ENCODE measurements at places on chromosomes 2 and 18.

DNA sequence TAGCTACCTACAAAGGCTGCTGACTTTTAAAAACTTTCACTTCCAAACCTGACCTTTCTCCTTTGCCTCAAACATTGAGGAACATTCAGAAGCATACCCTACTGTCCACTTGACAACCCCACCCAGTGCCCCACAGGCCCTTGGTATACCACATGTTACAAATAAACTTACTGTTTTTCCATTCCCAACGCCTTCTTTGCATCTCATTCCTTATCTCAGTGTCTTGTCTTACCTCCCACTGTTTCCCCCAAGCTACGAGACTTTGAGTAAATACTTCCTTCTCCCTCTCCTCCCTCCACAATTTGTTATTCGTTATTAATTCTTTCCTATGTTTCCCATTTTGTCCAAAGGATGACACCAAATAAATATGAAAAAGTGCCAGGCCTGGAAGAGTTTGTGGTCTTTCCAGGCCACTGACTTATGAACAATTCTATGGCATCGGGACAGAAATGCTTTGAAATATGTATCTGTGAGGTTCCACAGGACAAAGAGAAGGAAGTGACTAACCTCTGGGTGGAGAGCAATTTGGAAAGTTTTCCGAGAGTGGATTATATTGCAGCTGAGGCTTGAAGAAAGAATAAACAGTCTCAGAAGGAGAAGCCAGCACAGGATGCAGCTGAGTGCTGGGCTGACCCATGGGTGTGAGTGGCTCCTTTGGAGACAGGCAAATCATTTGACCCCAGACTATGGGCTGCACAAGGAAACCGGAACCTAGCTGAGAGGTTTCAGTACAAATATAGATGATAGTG is 409.0 kb downstream of the LPIN1 start:
- DNase-seq: no peak

- no peak for DNase-seq
Measured at GRCh38 chr2:20543469-20544152, 96.7 kb downstream of the RHOB start.

- no peak for DNase-seq
Measured at GRCh38 chr2:59174536-59175243, 933.6 kb upstream of the FANCL start.

- DNase-seq: no peak
Measured at GRCh38 chr2:104444392-104444791, 409.5 kb upstream of the POU3F3 start.

GRCh38 chr2:232142049-232142448 is 180.5 kb downstream of the DIS3L2 start:
- DNase-seq: peak; percentile 1

DNA sequence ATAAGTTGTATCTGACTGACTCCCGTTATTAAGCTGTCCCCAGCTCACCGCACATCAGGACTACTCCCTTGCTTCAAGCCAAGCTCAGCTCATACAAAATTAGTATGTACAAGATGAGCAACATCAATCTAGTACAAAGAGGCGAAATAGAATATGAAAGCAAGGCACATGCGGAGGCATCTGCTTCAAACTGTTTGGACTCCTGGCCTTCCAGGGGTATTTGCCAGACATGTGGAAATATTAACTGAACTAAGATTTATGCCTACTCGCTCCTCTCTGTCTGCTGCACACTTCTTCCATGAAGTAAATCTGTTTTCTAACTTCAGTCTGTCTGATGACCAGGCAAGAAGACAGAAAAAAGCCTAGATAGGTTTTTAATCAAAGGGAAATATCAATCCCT is 499.8 kb downstream of the PID1 start:
- DNase-seq: no peak

DNA sequence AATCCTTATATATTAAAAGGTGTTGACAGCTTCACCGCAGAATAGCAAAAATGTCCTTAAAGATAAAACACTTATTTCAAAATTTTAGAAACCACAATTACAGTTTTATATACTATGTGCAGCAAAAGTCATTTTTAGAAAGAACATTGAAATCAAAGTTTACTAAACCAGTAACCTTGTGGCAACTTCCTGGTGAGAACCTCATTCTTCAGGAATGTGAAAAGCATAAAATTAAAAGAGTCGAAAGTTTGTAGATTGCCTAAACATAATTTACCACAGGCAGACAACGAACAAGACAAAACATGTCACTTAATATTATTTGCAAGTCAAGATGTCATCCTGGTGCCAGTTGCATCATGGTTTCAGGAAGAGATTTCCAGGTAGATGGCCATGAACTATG is 108.3 kb upstream of the NRP2 start:
- no peak for DNase-seq

DNA sequence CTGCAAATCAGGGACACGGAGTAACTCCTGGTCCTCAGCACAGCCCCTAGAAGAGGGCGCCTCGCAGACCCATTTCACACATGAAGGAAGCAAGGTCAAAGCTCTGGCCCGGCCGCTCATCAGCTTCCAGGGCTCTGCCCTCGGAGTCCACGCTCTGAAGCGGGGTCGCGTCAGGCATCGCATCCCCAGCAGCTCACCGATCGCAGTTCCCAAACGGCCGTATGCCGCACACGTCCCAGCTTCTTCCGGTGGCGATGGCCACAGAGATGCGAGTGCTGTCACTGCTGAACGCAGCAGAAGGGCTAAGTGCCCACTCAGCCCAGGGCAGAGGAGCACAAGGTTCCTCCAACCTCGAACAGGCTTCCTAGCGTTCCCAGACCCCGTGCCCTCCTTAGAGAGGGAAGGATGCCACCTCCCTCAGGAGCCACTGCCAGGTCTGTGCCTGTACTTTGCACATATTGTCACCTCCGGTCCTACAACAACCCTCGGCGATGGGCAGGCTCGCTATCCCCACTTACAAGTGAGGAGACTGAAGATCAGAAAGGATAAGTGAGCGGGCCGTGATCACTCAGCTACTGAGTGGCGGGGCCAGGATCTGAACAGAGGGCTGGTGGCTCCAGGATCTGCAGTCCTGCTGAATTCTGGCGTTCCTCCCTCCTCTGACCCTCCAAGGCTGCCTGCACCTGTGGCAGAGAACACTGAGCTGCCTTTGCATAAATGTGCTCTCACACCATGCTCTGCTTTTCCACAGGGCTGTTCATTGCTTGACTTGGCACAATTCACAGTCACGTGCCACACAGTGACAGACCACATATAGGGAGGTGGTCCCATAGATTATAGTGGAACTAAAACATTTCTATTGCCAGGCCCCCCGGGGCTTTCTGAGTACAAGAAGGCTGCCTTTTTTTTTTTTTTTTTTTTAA is 71.4 kb downstream of the COPS8 start:
- DNase-seq: no peak

- DNase-seq: no peak
Measured at GRCh38 chr2:55012672-55013484, 37.4 kb downstream of the RTN4 start.

- no peak for DNase-seq
Measured at GRCh38 chr2:65613968-65614555, 181.7 kb upstream of the SPRED2 start.

DNA sequence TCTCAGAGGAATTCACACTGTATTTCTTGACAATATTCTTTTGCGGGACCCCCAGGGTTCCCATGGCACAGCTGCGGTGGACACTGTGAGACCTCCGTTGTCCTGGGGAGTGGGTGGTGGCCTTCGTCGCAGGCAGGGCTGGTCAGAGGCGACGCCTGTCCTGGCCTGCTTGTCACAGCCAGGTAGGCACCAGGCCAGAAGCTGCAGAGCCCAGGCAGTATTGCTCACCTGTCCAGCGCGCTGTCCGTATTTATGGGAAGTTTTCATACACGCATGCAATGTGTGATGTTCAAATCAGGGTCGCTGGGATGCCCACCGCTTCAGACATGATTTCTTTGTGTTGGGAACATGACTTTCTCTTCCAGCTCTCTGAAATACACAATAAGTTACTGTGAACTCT is 126.6 kb downstream of the RTP5 start:
- DNase-seq: no peak

GRCh38 chr2:134127496-134127895 is 126.4 kb upstream of the MGAT5 start:
- no peak for DNase-seq

DNA sequence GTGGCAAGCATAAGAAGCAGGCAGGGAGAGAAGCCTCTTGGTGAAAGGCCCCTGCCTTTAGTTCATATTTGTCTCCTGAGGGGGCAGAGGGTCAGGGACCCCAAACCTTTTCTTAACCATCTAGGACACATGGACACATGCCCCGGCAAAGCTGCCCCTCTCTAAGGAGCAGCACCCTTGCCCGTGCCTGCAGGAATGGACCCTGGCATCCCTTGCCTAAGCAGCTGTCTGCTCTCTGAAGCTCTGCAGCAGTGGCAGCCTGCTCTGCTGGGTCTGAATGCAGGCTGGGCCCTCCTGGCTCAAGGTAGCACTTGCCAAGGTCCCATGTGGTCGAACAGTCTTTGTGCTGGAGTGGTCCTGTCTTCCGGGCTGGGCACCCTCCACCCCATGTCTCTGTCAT is 174.4 kb downstream of the CELF4 start:
- no peak for DNase-seq

- DNase-seq: no peak
Measured at GRCh38 chr2:74387346-74387745, 7.2 kb upstream of the DCTN1 start.

- DNase-seq: no peak
Measured at GRCh38 chr2:2563309-2563860, 232.3 kb upstream of the MYT1L start.

GRCh38 chr2:158755310-158756087 is 39.6 kb upstream of the DAPL1 start:
- DNase-seq: no peak

DNA sequence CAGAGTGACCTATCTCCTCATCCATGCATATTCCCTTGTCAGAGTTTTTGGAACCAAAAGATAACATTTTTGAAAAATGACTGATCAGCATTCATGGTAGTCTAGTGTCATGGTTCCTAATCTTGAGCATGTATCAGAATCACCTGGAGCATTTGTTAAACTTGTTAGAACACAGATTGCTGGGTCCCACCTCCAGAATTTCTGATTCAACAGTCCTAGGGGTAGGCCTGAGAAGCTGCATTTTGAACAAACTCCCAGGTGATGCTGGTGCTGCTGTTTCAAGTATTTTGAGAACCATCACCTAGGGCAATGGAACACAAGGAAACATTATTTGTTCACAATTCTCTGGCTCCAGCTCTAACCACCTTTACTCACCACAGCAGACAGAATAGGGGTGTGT is 21.0 kb downstream of the TMEM200C start:
- DNase-seq: no peak

- no peak for DNase-seq
Measured at GRCh38 chr18:48058486-48058885, 128.0 kb upstream of the SMAD2 start.

GRCh38 chr18:50218432-50219197 is 23.7 kb upstream of the MYO5B start:
- DNase-seq: no peak

DNA sequence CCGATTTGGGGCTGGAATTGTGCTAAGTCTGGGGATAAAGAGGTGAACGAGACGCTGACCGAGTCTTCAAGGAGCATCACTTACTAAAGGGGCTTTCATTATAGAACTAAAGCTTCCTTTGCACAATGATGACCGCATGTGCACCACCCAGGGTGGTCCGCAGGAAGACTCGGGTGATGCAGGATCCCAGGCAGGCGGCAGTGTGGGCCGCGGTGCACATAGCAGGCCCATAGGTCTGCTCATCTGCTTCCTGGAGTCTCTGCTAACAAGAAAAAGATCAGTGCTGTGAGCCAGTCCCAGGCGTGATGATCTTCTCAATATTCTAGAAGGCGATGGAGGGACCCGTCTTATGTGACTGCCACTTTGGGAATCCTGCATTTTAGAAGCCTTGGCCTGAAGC is 122.8 kb downstream of the PXDN start:
- DNase-seq: no peak

GRCh38 chr2:127857265-127857808 is 618 bp downstream of the POLR2D start:
- DNase-seq: no peak

DNA sequence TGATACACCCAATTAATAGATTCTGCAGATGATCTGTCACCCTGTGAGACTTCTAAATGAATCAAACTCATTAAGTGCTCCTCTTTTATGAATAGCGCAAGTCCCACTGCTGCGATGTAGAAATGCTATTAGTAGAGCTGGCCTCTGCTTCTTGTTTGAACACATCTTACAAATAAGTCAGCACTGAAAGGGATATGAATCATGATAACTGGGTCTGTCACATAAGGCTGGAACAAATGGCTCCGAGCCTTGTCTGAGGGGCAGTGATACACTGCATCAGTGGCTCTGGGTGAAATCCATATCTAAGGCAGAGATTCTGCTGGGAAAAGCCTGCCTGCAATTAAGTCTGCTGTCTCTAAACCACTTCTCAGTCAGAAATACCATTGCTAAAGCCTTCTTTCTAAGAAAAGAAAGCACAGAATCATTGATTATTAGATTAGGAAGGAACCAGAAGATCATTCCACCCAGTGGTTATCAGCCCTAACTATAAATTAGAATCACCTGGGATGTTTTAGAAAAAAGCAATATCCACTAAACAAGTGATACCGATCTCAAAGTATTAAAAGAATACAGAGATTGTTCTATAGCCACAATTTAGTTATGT is 75.2 kb downstream of the SLC5A7 start:
- DNase-seq: no peak

DNA sequence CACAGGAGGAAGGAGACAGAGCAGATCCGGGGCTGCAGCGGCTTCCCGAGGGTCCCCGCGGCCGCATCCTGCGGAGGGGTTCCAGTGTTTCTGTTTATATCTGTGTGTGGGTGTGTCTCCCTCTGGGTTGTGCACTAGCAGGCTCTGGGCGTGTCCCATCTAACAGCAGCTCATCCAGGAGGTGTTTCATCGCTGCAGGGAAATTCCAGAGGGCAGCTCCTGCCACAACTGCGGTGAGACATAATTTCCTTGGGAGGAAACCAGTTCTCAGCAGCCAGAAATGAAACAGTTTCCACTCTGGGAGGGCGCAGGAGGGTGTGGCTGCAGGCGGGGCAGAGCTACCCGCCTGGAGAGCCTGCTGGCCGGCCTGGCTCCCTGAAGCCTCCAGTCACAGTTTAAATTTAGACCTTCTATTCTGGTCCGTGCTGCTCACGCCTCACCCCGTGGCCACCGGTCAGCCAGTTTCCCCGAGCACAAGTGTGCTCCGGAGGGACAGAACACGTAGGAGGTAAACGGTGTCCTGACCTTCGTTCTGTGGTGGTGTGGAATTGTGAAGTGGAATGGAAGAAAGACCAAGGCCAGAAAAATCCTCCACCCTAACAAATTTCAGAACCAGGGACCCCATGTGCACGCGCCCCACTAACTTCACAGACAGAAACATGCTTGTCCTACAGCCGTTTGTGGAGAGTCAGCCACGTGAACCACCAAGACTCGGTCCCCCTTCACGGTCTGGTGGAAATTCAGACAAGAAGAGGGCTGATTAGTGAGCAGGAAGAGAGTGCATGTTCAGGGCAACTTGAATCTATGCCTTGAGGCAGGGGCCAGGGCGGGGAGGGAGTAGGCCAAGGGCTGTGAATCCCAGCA is 50.2 kb downstream of the TEX44 start:
- DNase-seq: no peak

DNA sequence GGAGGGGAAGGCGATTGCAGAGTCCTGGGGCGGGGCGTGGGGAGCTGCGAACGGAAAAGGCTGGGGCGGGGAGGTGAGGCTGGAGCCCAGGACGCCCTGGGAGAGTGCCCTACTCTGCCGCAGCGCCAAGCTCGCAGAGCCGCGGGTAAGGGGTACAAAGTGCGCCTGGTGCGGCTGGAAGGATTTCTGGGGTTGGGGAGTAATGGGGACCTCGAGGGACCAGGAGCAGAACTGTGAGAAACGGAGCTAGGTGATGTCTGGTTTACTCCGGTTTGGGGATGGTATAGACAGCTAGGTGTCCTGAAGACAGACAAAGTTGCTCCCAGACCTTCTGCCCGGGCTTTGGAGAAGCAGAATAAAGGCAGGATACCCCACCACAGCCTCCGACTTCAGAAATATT is 718 bp upstream of the NXPH2 start:
- DNase-seq: no peak
